Germinal center (tissue), 1 donor: ENCODE measurements at places on chromosomes 11 and 22.

GRCh38 chr11:68160100-68160695, 39.0 kb upstream of the CHKA start:
- DNase-seq = no peak

- no peak for DNase-seq
Observed at GRCh38 chr11:70032470-70032795, 45.7 kb upstream of the ANO1 start.

- DNase-seq = no peak
Observed at GRCh38 chr11:2768471-2769408, 68.9 kb upstream of the KCNQ1OT1 start.

DNA sequence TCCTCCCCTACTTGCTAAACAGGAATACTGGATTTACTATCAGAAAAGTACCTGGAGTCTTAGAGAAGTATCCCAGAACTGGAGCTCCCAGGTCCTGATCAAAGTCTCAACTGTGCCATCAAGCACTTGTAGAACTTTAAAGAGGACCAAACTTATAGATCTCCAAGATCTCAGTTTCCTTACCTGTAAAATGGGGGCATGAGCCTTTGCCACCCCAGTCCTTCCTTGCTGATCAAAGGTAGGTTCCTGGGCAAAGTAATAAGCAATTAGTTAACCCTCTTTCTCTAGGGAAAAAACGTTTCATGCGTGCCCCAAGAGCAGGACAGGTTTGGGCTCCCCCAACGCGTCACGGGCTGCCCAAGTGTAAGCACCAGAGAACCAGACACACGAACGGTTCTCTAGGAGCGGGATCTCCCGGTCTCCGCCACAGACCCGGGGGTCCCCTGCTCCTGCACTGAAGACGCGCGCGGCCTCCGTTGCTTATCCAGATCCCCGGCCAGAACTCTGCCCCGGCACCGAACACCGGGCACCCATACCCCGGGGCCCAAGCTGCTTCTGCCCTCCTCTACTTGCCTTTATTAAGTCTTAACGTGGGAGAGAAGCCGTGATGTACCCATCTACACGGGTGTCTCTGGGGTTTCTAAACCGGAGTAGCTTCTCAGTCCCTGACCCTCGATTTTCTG, 505 bp downstream of the ZNF214 start:
- peak; percentile 2 for DNase-seq

DNA sequence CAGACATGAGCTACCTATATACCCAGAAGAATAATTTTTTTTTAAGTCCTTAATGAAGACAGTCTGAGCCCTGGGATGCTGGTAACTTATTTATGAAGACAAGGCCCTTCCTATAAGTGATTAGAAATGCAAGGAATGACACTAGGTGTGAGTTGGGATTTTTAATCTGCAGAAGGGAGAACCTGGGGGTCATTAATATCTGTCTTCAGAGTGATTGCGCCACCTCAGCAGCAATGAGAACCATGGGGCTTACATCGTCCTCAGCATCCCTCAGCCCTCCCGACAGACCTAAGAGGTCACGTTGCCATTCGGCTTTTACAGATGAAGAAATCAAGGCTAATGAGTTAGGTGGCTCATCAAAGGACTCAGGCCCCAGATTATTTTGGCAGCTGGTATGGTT, 55.6 kb downstream of the MCM5 start:
- DNase-seq = no peak

DNA sequence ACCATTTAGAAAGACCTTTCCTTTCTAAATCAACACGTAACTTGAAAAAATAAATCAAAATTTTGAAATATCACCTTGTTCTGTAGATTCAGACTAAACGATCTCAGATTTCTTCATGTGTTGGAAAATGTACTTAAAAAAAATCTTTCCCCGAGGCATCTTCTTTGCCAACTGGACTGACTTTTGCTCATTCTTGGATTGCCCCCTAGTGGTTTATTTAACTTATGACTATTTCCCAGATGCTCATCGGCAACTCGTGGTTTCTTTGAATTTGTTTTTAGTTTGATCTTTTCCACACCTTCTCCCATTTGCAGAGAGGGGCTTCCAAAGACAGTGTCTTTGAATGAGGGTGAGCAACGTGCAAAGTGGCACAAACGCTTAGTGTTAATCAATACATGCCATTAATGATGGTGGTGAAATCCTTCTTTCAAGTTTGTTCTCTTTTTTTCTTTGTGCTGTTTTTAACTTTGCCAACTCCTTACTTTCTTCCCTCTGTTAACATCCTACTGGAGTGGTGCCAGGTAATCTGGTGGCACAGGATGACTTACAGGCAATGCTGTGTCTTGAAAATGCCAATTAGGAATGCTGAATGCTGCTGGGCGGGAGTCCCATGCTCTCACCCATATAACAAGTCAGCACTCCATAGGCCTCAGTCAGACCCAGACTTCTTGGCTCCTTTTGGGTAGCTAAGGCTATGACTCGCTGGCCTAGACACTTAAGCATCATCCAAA, 18.3 kb downstream of the PRSS23 start:
- DNase-seq = peak; percentile 9

GRCh38 chr22:16975155-16975885, 32.7 kb downstream of the GAB4 start:
- DNase-seq = no peak

DNA sequence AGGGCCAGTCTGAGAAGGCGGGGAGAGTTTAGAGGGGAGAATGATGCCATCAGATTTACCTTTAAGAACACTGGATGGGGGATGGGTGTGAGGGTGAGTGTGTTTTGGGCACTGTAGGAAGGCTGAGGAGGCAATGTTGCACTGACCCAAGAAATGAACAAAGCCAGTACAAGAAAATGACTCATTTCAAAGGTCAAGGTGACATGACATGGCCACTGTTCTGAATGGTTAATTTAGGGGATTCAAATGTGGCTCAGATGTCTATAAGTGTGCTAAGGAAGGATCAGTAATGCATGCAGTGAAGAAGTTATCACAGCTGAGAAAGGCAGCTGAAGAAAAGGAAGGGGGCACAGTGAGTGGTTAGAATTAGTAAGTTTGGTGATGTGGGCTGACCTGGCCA, 129.9 kb downstream of the PGR start:
- no peak for DNase-seq

GRCh38 chr22:46815559-46815895, 53.1 kb downstream of the TBC1D22A start:
- no peak for DNase-seq

GRCh38 chr11:130436171-130436570, 7.8 kb upstream of the ADAMTS8 start:
- no peak for DNase-seq

DNA sequence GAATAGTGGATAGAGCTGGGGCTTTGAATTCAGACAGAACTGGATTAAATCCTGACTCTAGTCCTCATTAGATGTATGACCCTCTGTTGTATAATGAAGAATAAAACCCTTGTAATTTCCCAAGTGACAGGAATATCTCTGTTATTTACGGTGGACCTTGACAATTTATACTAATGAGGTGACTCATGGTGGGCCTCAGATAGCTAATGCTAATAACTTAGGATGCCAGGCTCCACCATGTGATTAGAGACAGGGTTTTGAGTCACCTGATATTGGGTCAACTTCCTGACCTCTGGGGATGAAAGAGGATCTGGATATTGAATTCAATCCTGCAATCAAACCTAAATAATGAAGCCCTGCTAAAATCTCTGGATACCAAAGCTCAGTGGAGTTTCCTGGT, 33.6 kb downstream of the OSBP start:
- DNase-seq = no peak
